ENCODE measurements at places on chromosomes 1 and 21.

- DNase-seq: no peak
Measured at GRCh38 chr1:37620707-37621106, 14.0 kb downstream of the RSPO1 start.

GRCh38 chr1:113325022-113325421 is 65.3 kb upstream of the MAGI3 start:
- DNase-seq: no peak

- DNase-seq: no peak
Measured at GRCh38 chr1:28266920-28267322, 7.6 kb downstream of the SESN2 start.

DNA sequence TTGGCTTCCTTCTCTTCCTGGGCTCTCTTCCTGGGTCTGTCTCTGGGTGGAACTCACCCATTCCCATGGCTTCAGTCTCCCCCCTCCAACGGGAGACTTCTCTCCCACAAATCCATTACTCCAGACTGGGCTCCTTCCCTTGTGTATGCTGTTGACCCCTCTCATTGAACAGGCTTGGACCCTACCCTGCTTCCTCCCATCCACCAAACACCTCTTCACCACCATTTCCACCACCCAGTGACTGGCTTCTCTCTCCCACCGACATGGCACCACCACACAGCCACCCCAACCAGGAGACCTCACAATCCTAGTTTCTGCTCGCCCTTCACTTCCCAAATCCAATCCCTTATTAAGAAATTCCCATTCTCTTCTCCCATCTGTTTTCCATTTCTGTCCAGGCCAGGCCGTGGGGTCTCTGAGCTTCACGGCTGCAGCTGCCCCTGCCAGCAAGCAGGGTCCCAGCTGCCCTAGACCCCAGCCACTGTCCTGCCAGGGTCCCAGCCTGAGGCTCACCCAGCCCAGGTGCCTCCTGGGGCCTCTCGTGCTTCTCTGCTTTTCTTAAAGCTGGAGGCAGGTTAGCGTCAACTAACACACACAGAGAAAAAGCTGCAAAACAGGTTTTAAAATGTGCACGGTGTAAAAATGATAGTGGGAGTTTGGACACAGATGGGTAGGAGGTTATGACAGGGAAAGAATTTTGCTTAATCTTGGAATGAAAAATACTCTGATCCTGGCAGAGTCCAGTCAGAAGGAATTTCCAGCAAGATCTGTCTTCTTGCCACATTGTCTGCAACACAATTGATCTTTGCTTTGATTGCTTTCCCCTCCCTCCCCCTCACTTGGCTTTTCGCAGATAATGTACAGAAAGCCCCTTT is 383.8 kb upstream of the VAMP3 start:
- DNase-seq: peak; percentile 7

DNA sequence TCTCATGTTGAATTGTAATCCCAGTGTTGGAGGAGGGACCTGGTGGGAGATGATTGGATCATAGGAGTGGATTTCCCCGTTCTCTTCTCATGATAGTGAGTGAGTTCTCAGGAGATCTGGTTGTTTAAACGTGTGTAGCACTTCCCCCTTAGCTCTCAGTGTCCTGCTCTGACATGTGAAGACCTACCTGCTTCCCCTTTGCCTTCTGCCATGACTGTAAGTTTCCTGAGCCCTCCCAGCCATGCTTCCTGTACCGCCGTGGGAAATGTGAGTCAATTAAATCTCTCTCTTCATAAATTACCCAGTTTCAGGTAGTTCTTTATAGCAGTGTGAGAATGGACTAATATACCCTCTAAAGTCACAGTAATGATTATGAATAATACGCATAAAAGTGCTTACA is 248.4 kb upstream of the LRRC7 start:
- no peak for DNase-seq

GRCh38 chr1:50704126-50704525 is 255.9 kb downstream of the FAF1 start:
- no peak for DNase-seq

DNA sequence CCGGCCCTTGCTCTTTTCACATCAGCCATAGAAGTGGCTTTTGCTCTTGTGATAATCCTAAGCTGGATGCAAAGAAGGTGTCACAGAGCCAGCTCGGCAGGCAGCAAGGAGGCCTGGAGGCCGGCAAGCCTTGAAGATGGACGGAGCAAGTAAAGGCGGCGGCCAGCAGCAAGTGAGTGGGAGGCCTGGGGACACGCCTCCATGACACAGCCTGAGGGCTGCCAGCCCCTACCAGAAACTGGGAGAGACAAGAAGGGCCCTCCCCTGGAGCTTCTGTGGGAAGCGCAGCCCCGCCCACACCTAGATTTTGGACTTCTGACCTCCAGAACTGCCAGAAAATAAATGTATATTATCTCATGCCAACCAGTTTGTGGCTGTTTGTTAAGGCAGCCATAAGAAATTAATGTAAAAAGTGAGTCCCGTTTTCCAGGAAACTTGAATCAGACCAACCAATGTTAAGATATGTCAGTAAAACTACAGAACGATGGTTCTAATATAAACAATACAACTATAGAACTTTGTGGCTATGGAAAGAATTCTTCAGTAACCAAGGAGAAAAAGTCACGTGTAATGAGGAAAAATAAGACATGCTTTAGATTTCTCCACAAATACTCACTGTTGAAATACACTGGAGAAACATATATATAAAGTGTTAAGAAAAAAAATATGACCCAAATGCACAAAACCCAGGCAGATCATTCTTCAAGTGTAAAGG is 49.9 kb downstream of the BACE2 start:
- peak; percentile 76 for DNase-seq

- peak; percentile 85 for DNase-seq
Measured at GRCh38 chr1:156675210-156676113, 1.7 kb downstream of the NES start.

DNA sequence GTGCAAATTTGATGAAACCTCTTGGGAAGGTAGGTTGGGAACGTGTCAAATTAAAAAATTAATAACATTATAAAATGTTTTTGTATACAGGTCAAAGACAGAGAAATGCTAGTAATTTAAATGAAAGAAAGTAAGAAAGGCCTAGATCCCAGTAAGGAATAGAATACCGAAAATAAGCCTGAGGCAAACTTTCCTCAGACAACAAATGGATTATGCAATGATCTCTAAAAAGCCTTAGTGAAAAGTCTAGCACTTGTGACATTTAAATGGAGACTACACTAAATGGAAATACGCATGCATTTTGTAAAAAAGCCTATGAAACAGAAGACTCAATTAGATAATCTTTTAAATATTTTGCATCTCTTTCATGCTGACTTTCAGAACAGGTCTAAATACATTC is 138.5 kb upstream of the ZNHIT6 start:
- DNase-seq: no peak

GRCh38 chr1:99956755-99957154 is 13.0 kb upstream of the SLC35A3 start:
- no peak for DNase-seq

DNA sequence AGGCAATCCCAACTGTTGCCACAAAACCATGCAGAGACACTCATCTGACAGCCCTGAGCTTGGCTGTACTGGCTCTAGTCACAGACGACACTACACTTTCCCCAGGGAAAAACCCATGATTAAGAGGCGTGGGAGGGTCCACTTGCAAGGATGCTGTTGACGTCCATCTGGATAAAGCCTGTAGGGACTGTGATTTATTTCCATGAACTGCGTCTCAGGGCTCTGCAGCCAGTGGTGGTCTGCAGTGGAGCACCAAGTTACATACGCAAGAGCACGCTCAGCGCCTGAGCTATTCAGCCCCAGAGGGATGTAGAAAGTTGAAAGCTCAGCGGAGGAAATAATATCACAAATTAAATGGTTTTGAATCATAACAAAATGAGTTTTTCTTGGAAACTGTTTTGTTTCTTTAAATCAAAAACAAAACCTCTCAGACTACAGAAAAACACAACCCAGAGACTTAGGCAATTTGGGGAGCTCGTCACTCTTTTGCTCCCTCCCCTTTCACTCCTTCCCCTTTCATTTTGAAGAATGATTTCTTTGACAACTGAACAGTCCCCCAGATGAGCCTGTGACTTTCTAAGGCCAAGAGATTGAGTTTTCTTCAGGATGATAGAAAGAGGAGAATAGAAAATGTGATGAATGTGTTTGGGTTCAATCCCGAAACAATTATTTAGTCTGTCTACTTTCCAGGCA is 71.2 kb downstream of the NGF start:
- DNase-seq: peak; percentile 47
